ENCODE measurements at places on chromosomes 13 and 19.

DNA sequence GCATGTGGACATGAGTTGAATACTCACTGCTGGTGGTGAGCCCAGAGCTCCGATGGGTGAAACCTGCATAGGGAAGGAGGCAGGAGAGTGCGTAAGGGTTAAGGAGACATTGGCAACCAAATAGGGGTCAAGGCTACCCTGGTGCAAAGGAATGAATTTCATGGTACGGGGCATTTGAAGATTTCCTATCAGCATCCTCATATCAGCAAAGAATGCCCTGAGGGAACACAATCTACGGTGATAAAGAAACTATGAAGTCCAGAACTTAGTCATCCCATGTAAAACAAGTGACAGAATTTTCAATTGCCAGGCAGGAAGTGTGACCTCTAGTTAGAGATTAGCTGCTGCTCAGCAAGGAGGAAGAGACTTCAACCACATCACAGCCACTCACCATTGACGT lies 64.9 kb downstream of the MBD3L1 start:
- no peak for DNase-seq

- no peak for DNase-seq
These were observed 6.3 kb downstream of the TEAD2 start for GRCh38 chr19:49355909-49356353.

GRCh38 chr13:34671137-34671536 lies 270.9 kb upstream of the NBEA start:
- no peak for DNase-seq

- DNase-seq: no peak
These were observed 32.5 kb downstream of the ZNF582 start for GRCh38 chr19:56360841-56361240.

DNA sequence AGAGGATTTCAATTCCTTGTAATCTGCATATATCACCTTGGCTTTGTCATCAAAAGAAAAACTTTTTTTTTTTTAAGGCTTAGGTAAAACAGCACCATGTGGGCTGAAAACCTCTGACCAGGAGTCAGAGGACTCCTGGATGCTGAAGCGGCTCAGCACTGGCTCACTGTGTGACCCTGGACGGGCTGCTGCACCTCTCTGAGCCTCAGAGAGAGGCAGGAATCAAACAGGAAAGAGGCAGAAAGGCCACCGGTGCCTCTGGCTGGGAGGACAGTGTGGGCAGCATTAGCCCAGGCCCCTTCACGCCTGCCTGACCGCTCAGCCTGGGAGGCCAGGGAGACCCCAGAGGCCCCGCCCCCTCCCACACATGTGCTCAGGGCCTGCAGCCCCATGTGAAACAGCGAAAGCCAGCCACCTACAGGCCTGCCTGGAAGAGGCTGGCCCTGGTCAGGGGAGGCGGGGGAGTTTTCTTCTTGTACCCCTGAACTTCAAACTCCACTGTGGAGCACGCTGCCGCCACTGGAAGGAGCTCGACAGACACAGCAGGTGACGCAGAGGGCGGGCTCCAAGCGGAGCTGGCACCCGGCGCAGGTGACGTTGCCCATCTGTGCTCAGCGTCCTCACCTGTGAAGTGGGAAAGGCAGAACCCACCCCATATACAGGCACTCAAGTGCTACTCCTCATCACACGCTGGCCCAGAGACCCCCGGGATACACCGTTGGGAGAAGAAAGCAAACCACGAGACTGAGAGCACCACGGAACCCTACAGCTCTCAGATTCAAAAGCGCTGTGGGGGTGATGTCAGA lies 39.7 kb downstream of the MLLT1 start:
- DNase-seq: no peak

DNA sequence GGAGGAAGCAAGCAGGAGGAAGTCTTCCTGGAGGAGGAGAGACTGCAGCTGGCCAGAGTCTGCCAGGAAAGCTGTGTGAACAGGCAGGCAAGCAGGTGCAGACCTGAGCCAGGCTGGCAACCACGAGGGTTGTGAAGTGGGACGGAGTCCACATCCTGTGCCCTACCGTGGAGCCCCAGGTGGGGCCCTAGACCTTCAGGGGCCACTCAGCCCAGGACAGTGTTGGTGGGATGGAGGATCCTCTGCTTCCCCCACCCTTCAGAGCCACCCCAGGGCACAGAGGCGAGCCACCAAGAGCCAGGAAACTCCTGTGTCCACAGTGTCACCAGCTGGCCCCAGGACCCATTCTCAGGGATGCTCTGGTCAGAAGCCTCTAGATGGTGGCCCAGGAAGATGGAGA lies 8.4 kb upstream of the VSTM2B start:
- no peak for DNase-seq

Data from SW 1271 (cell line).